ENCODE measurements at places on chromosomes 13 and 19. TPM values are rescaled to one million over a fixed set of nuclear protein-coding genes. Genes with fewer than 3 reads are reported as not detected.

The ITGBL1 gene
- 0.83 TPM for total RNA-seq

The KIR2DL4 gene
- not detected for total RNA-seq

The IL4I1 gene
- total RNA-seq: not detected

The RETN gene
- total RNA-seq: not detected

The SIGLEC10 gene
- total RNA-seq: 35.5 TPM

The CEACAM8 gene
- total RNA-seq: not detected

The ERICH4 gene
- total RNA-seq: 17.3 TPM

The SYT3 gene
- total RNA-seq: not detected

The ZNF813 gene
- 27.2 TPM for total RNA-seq

The CKM gene
- not detected for total RNA-seq

The CAMSAP3 gene
- total RNA-seq: 63.3 TPM

GRCh38 chr13:27355894-27356293 lies 68.5 kb upstream of the GTF3A start:
- H3K27ac ChIP-seq: no peak overlapping the region
- H3K36me3 ChIP-seq: no peaks in the 10 kb centered on the region
- no peaks in the 10 kb centered on the region for H3K4me1 ChIP-seq
- no peak for DNase-seq
- no peak overlapping the region for H3K4me3 ChIP-seq

DNA sequence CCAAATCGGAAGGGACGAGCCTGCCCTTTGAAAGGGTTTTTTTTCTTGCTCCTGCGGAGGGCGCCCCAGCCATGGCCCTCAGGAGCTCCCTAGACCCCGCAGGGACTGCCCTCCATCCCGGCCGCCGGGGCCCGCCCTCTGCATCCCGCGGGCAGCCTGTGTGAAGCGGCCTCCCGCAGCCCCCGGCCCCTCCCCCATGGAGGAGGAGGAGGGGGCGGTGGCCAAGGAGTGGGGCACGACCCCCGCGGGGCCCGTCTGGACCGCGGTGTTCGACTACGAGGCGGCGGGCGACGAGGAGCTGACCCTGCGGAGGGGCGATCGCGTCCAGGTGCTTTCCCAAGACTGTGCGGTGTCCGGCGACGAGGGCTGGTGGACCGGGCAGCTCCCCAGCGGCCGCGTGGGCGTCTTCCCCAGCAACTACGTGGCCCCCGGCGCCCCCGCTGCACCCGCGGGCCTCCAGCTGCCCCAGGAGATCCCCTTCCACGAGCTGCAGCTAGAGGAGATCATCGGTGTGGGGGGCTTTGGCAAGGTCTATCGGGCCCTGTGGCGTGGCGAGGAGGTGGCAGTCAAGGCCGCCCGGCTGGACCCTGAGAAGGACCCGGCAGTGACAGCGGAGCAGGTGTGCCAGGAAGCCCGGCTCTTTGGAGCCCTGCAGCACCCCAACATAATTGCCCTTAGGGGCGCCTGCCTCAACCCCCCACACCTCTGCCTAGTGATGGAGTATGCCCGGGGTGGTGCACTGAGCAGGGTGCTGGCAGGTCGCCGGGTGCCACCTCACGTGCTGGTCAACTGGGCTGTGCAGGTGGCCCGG lies 815 bp downstream of the MAP3K10 start:
- H3K36me3 ChIP-seq: no peaks in the 10 kb centered on the region
- peaks cover 6% of the 10 kb centered on the region for H3K4me1 ChIP-seq
- H3K27ac ChIP-seq: peak overlapping the region; percentile 91
- H3K27me3 ChIP-seq: no peaks in the 10 kb centered on the region
- DNase-seq: no peak

DNA sequence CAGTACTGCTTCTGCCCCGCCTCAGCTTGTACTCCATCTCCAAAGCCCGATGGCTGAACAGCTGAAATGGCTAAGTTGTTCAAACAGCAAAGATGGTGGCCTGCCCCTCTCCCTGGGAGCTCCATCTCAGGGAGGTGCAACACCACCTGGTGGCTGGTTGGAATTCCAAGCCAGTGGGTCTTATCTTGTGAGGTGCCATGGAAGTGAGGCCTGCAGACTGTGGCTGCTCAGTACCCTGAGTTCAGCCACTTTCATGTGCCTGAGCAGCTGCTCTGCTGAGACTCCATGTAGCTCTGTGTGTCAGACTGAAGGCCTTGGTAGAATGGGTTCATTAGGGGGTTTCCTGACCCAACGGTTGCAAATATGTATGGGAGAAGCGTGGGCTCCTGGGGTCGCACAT lies 67.3 kb upstream of the SPRY2 start:
- no peak overlapping the region for H3K27ac ChIP-seq
- no peaks in the 10 kb centered on the region for H3K4me1 ChIP-seq
- H3K4me3 ChIP-seq: no peak overlapping the region
- H3K27me3 ChIP-seq: no peaks in the 10 kb centered on the region
- no peak for DNase-seq

DNA sequence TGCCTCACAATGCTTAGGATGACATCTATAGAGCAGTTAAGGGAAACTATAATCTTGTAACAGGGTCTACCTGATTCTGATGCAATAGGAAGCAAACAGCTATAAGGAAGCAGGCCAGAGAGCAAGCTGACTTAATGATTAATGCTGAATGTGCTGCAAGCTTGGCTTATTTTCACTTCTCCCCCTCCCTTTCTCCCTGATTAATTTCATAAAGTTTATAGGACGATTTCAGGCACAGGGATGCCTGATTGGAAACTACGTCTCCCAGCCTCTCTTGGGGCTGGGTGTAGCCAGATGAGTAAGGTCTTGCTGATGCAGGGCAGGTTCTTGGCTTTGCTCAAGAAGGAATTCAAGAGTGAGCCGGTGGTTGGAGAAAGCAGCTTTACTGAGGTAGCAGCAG lies 82.8 kb upstream of the MRI1 start:
- no peaks in the 10 kb centered on the region for H3K36me3 ChIP-seq
- H3K4me3 ChIP-seq: no peak overlapping the region

DNA sequence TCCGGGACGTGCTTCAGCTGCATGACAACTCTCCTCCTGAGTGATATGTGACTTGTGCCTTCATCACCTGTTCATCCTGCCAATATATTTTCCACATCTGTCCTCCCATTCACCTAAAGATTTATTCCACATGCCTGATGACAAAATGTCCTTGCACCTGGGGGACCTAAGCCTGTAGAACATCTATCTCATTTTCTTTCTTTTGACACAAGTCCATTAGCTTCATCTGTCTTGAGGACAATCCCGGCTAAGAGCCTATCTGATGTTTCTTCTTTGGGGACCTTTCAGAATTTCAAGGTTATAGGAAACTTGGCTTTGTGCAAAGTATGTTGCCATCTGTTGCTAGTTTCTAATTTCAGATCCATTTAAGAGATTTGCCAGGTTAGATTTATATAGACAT lies 41.1 kb downstream of the ITGBL1 start:
- no peak for DNase-seq
- no peaks in the 10 kb centered on the region for H3K36me3 ChIP-seq
- no peak overlapping the region for H3K4me3 ChIP-seq
- no peaks in the 10 kb centered on the region for H3K4me1 ChIP-seq
- no peaks in the 10 kb centered on the region for H3K27me3 ChIP-seq

- DNase-seq: peak; percentile 32
- no peaks in the 10 kb centered on the region for H3K4me1 ChIP-seq
- H3K27me3 ChIP-seq: no peaks in the 10 kb centered on the region
- H3K36me3 ChIP-seq: no peaks in the 10 kb centered on the region
- no peak overlapping the region for H3K4me3 ChIP-seq
Measured at GRCh38 chr13:21035498-21035897, 25.9 kb downstream of the LATS2 start.

DNA sequence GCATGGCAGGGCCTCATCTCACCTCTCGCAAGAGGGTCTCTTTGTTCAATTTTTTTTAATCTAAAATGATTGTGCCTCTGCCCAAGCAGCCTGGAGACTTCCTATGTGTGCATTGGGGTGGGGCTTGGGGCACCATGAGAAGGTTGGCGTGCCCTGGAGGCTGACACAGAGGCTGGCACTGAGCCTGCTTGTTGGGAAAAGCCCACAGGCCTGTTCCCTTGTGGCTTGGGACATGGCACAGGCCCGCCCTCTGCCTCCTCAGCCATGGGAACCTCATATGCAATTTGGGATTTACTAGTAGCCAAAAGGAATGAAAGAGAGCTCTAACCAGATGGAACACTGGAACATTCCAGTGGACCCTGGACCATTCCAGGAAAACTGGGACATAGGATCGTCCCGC lies 8.0 kb downstream of the FXYD3 start:
- H3K36me3 ChIP-seq: peaks cover 16% of the 10 kb centered on the region
- H3K4me1 ChIP-seq: peaks cover 5% of the 10 kb centered on the region
- no peak overlapping the region for H3K27ac ChIP-seq

GRCh38 chr13:44755872-44756271 lies 179.7 kb upstream of the TSC22D1 start:
- no peaks in the 10 kb centered on the region for H3K27me3 ChIP-seq
- no peaks in the 10 kb centered on the region for H3K4me1 ChIP-seq
- no peak overlapping the region for H3K4me3 ChIP-seq
- no peaks in the 10 kb centered on the region for H3K36me3 ChIP-seq
- peak overlapping the region; percentile 42 for H3K27ac ChIP-seq
- no peak for DNase-seq

- H3K4me1 ChIP-seq: no peaks in the 10 kb centered on the region
- H3K4me3 ChIP-seq: no peak overlapping the region
- no peaks in the 10 kb centered on the region for H3K27me3 ChIP-seq
- H3K27ac ChIP-seq: no peak overlapping the region
- no peak for DNase-seq
Measured at GRCh38 chr13:43631106-43631505, 155.7 kb downstream of the ENOX1 start.

- no peaks in the 10 kb centered on the region for H3K4me1 ChIP-seq
- no peak overlapping the region for H3K27ac ChIP-seq
- H3K36me3 ChIP-seq: peaks cover 51% of the 10 kb centered on the region
- no peak overlapping the region for H3K4me3 ChIP-seq
Measured at GRCh38 chr19:313169-313987, 22.2 kb upstream of the PLPP2 start.

DNA sequence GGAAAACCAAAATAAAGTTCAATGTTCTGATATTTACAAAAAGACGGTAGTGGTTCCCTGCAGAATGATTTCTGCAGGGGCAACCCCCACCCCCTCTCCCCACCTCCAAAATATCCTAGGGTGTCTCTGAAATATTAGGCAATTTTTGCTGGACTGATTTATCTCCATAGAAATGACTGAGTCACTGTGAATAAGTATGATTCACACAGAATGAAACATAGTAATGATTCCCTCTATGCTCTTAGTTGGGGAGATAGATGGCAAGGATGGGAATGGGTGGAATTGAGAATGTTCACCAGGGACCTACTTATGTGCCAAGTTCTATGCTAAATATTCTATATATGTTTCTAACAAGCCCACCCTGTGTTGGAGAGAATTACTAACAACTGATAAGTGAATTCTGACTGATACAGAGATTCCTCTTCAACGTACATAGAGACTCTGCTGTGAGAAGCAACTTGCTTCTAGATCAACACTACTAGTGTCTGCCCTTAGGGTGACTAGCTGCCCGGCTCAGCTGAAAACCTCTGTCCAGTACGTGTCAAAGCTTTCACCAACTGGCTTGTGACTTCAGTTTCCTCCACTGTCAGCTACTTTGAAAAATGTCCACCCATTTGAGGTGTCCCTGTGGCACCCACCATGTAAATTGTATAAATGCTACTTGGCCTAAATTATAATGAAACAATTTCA lies 38.4 kb upstream of the RAP2A start:
- no peaks in the 10 kb centered on the region for H3K4me1 ChIP-seq
- H3K27ac ChIP-seq: no peak overlapping the region
- DNase-seq: no peak
- H3K4me3 ChIP-seq: no peak overlapping the region
- H3K36me3 ChIP-seq: no peaks in the 10 kb centered on the region

DNA sequence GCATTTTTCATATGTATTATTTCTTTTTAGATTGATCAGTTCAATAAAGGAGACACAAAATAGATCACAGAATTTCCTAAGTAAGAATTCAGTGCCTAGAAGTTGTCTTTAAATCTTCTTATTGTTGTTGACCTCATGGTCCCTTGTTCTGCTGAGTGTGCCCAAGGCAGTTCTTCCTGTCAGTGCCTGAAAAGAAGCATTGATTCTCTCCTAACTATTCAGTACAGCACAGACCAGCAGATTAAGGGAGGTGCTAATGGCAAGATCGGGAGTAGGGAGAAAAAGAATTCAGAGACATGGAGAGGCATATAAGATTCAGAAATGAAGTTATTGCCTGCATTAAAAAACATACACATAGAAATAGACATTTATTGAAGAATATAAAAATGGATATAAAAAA lies 180.5 kb upstream of the PCDH9 start:
- no peak overlapping the region for H3K4me3 ChIP-seq
- H3K27ac ChIP-seq: no peak overlapping the region
- no peaks in the 10 kb centered on the region for H3K36me3 ChIP-seq
- no peaks in the 10 kb centered on the region for H3K4me1 ChIP-seq
- no peak for DNase-seq
- no peaks in the 10 kb centered on the region for H3K27me3 ChIP-seq

DNA sequence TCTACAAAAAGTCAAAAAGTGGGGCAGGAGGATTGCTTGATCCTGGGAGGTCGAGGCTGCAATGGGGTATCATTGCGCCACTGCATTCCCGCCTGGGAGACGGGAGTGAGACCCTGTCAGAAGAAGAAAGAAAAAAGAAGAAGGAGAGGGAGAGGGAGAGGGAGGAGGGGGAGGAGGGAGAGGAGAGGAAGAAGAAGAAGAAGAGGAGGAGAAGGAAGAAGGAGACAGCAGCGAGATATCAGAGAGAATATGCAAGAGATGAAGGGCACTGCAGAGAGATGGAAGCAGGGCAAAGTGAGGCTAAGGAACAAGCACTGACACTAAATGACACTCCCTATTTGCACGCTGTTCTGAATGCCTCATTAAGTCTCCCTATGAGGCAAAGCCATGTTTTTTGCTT lies 14.5 kb downstream of the CYP2F1 start:
- no peaks in the 10 kb centered on the region for H3K27me3 ChIP-seq
- no peak overlapping the region for H3K4me3 ChIP-seq
- DNase-seq: no peak
- H3K4me1 ChIP-seq: no peaks in the 10 kb centered on the region
- H3K36me3 ChIP-seq: no peaks in the 10 kb centered on the region
- no peak overlapping the region for H3K27ac ChIP-seq

GRCh38 chr13:97407540-97407939 lies 26.4 kb upstream of the RAP2A start:
- DNase-seq: no peak
- H3K27me3 ChIP-seq: no peaks in the 10 kb centered on the region
- H3K4me1 ChIP-seq: no peaks in the 10 kb centered on the region
- no peak overlapping the region for H3K27ac ChIP-seq
- no peak overlapping the region for H3K4me3 ChIP-seq
- H3K36me3 ChIP-seq: no peaks in the 10 kb centered on the region

GRCh38 chr13:39106216-39107005 lies 68.2 kb downstream of the NHLRC3 start:
- no peak overlapping the region for H3K4me3 ChIP-seq
- DNase-seq: no peak
- no peaks in the 10 kb centered on the region for H3K4me1 ChIP-seq
- no peaks in the 10 kb centered on the region for H3K36me3 ChIP-seq

DNA sequence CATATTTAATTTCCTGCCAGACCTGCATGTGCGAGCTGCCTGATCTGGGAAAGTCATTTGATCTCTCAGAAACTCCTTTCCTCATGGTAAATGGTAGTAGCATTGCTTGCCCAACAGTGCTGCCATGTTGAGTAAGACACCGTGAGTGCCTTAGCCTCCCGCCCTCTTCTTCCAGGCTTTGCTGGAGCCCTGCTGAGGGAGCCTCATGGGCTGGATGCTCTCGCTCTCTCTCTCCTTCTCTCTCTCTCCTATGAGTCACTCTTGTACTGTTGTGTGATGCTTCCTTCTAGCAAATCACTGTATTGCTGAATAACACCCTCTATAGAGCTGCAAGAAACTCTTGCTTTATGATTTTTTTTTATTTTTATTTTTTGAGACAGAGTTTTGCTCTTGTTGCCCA lies 365.5 kb downstream of the UQCRFS1 start:
- no peak overlapping the region for H3K27ac ChIP-seq
- H3K4me3 ChIP-seq: no peak overlapping the region
- DNase-seq: no peak
- no peaks in the 10 kb centered on the region for H3K36me3 ChIP-seq
- H3K4me1 ChIP-seq: no peaks in the 10 kb centered on the region
- H3K27me3 ChIP-seq: no peaks in the 10 kb centered on the region

All from Peyer's patch (tissue), 4 donors.